NCI-H1436 (cell line): ENCODE measurements at places on chromosomes 3 and 15.

GRCh38 chr3:190847436-190847835, 15.1 kb downstream of the GMNC start:
- DNase-seq, result no peak

DNA sequence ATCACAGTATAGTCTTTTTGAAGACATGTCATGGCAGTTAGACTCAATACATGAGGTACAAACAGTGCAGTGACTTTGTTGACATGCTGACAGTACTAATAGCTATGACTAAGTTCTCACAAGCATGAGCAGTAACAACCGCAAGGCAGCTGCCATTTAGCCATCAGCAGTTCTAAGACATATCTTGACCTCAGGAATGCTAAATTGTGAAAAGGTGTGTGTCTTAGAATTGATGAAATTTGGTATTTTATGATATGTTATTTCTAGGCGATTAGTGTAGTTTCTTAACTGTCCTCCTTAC, 60.7 kb upstream of the FURIN start:
- no peak for DNase-seq

DNA sequence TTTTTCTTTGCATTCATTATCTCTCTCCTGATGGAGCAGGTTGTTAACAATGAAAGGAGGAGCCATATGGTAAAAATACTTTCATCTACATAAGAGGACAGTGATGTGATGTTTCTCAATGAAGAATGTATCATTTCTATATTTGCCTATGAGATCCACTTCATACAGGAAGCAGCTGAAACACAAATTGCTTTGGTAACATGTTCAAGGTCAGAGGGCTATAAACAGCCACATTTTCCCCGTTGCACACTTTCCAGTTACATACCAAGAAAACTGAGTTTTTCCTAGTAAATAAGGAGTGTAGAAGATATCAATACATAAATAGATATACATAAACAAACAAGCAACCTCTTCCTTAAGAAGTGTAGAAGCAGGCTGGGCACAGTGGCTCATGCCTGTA, 32.6 kb upstream of the GYG1 start:
- no peak for DNase-seq

GRCh38 chr3:31077021-31077601, 182.7 kb upstream of the GADL1 start:
- DNase-seq, result no peak

- no peak for DNase-seq
Observed at GRCh38 chr15:28252831-28253230, 69.1 kb downstream of the HERC2 start.

DNA sequence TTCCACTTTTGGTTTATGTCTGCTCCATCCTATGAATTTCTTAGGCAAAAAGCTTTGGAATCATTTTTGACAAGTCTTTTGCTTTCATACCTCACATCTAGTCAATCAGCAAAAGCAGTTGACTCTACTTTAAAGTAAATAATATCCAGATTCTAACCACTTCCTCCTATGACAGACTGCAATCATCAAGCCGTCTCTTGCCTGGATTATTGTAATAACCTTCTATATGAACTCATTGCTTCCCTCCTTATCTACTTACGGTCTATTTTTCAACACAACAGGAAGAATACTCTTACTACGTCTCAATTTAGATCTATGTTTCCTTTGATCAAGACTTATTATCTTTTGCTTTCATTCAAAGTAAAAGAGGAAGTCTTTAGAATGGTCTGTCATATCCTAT, 20.7 kb downstream of the CLDN1 start:
- DNase-seq, result no peak

DNA sequence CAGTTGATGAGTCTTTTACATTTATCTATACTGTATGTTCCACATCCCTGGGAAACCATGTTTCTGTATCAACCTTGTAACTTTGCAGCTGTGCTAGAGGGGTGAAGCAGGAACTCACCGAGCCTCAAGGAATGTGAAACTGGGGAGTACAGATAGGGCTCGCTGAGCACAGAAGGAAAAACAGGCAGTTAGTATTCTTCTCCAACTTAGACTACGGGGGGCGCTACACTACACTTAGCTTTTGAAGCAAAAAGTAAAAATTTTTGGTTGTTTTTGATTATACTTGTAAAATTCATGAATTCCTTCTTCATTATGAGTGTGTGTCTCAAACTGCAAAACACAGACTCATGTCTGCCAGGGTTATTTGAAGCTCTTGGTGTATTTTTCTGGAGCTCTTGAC, 132.7 kb upstream of the RGMA start:
- no peak for DNase-seq

- no peak for DNase-seq
Observed at GRCh38 chr3:142566096-142566495, 12.4 kb downstream of the ATR start.

GRCh38 chr3:135503760-135504686, 461.5 kb upstream of the PPP2R3A start:
- DNase-seq, result peak; percentile 90

DNA sequence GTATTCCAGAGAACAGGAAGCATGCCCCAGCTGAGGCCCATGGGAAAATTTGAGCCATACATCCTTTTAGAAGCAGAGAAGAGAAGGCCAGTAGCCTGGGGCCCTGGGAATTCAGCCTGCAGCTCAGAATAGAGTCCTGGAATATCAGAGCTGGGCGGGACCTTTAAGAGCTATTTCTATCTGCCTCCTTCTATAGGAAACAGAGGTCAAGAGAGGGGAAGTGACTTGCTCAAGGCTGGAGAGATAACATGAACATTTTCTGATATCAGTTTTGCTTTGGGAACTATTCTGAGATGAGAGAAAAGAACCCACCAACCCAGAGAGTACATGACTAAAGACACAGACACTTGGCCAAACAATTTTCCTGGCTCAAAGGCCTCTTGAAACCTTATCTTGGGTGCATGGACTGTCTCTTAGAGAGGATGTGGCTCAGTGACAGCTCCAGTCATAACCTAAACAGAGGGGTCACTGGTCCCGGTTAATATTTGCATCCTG, 26.0 kb downstream of the MASP1 start:
- no peak for DNase-seq

GRCh38 chr3:24017305-24017704, 72.2 kb downstream of the NR1D2 start:
- DNase-seq, result no peak

DNA sequence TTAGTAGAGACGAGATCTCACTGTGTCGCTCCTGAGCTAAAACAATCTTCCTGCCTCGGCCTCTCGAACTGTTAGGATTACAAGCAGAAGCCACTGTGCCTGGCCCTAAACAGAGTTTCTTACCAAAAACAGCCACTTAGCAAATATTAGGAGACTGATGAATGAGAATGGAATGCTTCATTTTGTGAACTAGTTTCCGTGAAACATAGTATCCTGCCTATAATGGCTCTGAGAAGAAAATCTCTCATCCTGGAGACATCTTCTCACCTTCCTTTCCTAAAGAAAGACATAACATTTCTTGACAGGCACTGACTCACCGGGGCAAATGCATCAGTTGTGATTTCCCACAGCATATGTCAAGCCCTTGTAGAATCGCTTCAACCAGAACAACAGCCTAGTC, 44.9 kb downstream of the GJD2 start:
- DNase-seq, result no peak

DNA sequence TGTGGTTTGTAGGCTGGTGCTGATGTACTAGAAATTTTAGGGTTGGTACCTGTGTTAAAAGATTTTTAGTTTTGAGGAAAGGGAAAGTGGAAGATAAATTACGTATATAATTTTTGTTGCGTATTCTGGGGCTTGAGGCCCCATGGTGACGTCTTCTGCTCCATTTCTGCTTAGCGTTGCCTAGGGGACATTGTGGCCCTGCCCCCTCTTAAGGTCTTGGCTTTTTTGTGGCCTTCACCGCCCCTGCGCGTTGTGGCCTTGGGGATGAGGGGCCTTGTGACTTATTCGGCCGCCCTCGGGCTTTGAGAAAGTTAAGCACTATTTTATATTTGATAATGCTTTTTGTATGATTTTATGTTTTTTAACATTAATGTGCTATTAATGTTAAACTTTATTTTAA, 182.0 kb downstream of the KLF13 start:
- DNase-seq, result no peak

DNA sequence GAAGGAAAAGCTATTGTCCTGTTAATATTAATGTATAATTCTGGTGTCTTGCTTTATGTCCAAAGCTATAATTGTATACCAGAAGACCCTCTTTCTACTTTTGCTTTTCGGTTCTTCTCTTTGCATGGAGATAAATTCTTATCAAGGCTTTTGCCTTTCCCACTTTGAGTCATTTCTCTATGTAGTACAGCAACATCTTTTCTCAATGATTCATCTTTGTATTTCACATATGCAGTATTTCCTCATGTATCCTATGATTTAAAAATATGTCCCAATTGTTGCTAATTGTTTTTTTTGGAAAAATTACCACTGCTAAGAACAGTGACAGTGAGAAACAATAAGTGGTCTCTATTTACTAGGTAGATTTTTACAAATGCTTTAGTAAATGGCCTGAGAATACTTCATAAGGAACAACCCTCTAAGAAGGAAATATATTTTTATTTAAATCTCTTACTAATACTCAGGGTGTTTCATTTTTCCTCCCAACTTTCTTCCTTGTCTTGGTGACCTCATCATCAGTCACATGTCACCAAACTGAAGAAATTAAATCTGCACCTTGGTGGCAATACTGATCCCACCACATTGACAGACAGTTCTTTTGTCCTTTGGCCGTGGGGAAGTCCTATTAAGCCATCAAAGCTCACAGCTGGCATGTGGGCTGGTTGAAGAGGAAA, 290.6 kb downstream of the SATB1 start:
- DNase-seq, result no peak

DNA sequence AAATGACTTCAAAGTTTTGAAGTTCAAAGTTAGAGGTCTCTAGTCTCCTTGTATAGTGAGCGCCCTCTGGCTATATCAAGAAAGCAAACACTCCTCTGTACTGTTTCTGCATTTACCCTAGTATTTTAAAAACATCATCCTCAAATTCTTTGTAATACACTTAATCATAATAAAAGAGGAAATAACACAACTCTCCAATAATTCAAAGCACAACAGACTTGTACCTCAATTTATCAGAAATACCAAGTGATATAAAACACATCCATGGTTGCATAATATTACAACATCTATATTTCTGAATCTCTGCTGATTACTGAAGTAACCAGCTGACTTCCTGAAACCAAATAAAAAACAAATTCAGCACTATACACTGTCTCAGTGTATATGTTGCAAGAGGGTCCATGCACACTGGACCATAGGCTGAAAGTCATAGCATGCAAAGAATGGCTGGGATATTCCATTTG, 12.5 kb downstream of the PLOD2 start:
- DNase-seq, result no peak

DNA sequence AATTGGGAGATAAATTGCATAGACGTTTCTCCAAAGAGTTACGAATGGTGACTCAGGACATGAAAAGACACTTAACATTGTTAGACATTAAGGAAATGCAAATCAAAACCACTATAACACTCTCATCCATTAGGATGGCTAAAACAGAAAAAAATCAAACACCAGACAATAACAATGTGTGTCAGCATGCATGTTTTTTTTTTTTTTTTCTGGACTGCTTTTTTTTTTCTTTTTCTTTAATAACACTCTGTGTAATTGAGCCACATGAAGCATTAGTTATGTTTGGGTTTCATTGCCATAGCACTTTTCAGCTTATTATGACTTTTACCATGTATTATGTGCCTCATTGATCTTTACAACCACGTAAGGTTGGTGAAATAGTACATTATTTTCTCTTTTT, 95.0 kb downstream of the NFKBIZ start:
- DNase-seq, result no peak

DNA sequence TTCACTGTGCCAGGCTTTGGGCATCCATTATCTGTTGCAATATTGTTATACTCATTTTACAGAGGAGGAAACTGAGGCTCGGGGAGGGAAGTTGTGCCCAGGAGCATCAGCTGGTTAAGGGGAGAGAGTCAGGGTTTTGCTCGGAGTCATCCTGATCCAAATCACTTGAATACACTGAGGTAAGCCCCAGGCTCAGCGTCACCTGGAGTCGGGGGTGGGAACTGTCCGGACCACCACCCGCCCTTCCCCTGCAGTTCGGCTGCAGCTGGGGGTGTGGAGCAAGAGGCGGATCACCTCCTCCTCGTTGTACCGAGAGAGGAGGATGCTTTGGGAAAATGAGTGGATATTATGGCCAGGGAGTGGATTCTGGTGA, 646 bp downstream of the HRH1 start:
- DNase-seq, result no peak

DNA sequence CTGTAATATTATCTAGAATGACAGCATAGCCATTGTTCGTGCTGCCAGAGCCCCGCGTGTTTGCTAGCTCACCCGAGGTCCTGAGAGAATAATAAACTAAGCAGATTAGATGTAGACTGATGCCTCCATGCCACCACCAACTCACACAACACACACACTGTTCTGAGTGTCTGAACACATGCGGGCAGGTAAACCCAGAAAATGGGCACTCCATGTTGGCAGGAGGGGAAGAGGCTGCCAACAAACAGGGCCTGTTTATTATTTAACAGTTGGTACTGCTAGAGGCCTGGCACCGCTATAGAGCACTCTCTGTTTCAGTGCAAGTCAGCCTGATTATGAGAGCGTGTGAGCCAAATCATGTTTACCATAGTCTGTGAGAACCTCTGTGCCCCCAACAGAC, 299.0 kb downstream of the ZBTB20 start:
- DNase-seq, result peak; percentile 48

GRCh38 chr3:10551821-10552630, 46.6 kb upstream of the ATP2B2 start:
- no peak for DNase-seq

- DNase-seq, result peak; percentile 72
Observed at GRCh38 chr15:77659350-77660321, 26.9 kb upstream of the LINGO1 start.

DNA sequence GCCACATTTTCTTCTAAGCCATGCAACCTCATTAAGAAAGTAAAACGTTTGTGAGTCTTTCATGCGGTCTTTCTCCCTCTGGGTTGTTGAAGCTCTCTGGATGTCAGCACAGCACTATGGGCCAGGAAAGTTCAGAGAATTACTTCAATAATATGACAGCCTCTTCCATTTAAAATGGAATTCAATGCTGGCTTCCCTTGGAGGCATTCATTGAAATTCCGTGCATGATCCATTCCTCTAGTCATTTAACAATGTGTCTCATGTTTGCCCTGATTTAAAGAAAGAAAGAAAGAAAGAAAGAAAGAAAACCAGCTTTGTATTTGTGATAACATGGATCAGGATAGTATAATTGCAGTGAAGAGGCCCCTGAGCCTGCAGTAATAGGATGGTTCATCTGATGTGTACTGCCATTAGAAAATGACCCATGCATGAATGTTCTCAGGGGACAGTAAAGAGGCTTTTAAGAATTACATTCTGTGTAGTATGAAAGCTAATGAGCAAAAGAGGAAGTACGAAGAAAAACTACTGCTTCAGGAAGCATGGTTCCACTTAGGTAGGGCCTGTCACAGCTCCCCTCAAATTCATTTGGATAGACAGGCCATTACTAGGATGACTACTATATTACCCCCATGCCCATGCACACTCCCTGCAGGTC, 146.0 kb downstream of the ARPP21 start:
- DNase-seq, result no peak

- DNase-seq, result no peak
Observed at GRCh38 chr3:145055375-145056076, 1083.9 kb downstream of the DIPK2A start.
